ENCODE measurements at places on chromosomes 3 and 15.

DNA sequence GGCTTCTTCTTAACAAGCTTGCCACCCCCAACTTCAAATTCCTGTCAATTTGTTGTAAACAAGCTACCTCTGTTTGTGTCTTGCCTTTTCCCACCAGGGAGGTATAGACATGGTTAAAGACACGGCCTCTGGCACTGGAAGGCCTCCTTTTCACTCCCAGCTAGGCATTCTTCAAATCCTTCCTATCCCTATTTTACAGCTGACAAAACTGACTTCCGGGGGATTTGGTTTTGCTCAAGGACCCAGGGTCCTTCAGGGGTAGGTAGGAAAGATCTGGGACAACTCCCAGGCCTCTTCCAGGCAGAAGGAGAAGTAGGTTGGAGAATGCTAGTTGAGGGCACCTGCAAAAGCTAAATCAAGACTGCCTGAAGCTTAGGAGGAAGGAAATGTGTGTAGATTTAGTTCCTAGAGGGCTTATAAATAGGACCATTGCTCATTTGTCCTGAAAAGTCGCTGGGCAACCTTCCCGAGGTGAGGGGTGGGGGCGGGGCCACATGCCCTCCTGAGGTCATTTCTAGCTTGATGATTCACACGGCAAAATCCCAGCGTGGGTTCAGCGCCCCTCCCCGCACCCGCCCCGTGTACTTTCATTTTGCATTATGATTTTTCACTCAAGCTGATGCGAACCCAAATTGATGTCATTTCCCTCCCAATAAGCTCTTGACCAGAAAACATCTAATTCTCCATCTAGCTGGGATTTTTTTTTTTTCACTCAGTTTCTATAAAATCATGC is 365.5 kb downstream of the SHQ1 start:
- DNase-seq: peak; percentile 60

GRCh38 chr15:91894606-91895005 is 41.1 kb downstream of the SLCO3A1 start:
- no peak for DNase-seq

DNA sequence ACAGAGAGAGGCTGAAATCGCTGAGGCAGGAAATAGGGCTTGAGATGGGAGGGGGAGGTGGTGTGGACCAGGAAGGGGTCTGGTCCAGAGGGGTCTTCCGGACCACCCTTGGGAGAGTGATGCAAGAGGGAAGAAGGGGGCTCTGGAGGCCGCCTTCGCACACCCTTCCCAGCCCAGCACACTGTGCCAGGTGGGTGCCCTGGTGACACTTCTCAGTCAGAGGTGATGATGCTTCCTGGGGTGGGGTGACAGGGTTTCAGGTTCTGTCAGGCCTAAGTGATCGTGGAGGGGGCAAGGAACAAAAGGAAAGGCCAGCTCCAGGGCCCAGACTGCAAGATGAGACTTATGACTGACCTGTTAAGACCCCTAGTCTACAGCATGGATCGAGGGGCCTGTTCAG is 12.7 kb downstream of the SEMA3G start:
- no peak for DNase-seq

- DNase-seq: peak; percentile 55
Measured at GRCh38 chr3:154334973-154335420, 10.7 kb upstream of the DHX36 start.

- DNase-seq: no peak
Measured at GRCh38 chr15:65476903-65477302, 40.6 kb downstream of the DPP8 start.

GRCh38 chr3:64957408-64958198 is 269.8 kb upstream of the ADAMTS9 start:
- DNase-seq: no peak

- no peak for DNase-seq
Measured at GRCh38 chr15:72965671-72966070, 86.6 kb upstream of the NEO1 start.

- DNase-seq: no peak
Measured at GRCh38 chr3:38036906-38037305, 2.1 kb upstream of the DLEC1 start.

- no peak for DNase-seq
Measured at GRCh38 chr3:148307443-148307843, 390.3 kb upstream of the AGTR1 start.

Measured in KBM-7 (cell line).